ENCODE measurements at places on chromosomes 2 and 18.

DNA sequence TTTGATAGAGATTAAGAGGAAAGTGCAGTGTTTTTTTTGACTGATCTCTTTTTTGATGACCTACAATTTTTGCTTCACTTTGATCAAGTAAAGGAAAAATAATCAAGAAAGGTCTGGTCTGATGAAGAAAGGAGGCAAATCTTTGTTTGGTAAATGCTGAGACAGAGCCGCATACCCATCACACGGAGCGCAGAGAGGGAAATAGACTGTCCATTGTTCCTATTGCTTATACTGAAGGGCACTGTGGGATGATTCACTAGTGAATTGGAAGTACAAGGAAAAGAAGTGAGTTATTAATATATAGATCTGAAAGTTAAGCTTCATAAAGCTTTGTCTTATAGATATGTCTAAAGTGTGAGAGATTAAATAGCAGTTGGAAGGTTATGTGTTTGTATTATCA, 455.1 kb downstream of the PLCL1 start:
- DNase-seq, result no peak

- no peak for DNase-seq
These were observed 1010.0 kb upstream of the CELF4 start for GRCh38 chr18:38575648-38576047.

- no peak for DNase-seq
These were observed 42.6 kb downstream of the TFPI start for GRCh38 chr2:187511356-187512315.

DNA sequence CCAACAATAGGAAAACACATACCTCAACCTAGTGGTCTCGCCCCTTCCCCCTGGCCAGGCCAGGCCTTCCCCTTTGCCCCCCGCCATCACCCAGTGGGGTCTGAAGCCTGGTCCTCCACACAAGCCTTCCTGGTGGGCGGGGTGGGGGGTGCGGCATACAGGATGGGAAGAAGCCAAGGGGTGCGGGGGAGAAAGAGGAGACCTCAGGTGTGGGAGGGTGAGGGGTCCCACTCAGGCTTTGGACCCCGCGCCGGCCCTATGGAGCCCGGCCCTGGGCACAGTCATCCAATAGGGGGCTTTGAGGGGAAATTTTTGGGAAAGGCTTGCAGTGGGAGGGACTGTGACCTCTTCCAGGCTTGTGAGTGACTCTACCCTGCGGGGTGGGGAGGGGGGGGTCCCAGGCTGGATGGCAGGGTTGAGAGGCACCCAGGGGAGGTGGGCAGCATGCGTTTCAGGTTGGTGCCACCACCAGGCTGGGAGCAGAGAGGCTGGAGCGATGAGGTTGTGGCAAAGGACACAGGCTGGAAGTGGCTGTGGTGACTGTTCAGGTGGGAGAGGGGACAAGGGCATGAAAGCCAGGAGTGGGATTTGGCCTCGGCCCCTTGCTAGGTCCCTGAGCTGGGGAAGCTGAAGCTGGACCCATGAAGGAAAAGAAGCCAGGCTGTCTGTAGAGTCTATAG, 1.3 kb downstream of the SLC66A3 start:
- DNase-seq, result no peak

GRCh38 chr2:116435648-116436047, 1378.8 kb upstream of the DDX18 start:
- no peak for DNase-seq

DNA sequence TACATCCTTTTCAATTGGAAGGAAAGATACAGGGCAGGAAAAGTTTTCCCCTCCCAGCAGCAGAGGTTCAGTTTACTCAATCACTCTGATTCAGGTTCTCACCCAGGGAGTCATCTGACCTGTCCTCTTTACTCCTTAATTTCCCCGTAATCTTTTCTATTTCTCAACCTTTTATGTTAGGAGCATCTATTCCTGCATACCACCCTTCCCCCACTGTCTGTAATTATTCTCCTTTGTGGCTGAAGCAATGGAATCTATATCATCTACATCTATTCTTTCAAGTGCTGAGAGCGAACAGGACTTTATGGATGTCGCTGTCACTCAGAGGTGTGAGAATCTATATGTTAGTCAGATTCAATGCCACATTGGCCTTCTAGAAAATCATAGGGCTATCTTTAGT, 175.2 kb downstream of the NOL4 start:
- no peak for DNase-seq
